Left ventricle myocardium superior (tissue), 1 donor: ENCODE measurements at places on chromosomes 6 and 20.

GRCh38 chr6:74626288-74626687 is 579.6 kb downstream of the COL12A1 start:
- no peak for DNase-seq

DNA sequence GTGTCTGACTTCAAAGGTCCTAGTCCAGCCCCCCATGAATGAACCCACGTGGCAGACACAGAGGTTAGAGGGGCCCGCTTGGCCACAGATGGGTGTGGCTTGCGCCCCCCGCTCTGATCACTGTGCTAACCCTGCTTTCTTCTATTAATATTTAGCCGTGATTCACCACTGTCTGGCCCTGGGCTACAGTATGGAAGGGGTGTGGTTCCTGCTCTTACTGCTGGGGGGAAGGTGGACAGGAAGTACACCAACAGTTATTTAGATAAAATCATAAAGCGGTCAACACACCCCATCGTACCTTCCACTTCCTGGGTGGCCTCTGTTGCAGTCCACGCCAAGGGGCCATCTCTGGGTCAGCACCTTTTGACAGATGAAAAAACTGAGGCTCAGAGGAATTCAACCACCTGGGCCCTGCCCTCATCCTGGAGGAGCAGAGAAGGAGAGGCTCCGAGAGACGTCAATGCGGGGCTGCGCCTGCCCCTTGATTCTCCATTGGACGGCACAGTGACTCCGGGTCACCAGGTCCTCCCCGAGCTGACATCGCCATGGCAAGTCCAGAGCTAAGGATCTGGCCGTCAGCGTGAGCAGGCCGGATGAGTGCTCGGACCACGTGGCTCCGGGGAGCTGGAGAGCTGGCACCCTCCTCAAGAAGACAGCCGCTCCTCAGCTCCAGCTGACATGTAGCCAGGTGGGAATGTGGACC is 206.3 kb downstream of the PREX1 start:
- no peak for DNase-seq

- DNase-seq = no peak
Observed at GRCh38 chr20:3134151-3134550, 25.5 kb downstream of the FASTKD5 start.

- peak; percentile 17 for DNase-seq
Observed at GRCh38 chr20:41364236-41364855, 2.3 kb downstream of the EMILIN3 start.

DNA sequence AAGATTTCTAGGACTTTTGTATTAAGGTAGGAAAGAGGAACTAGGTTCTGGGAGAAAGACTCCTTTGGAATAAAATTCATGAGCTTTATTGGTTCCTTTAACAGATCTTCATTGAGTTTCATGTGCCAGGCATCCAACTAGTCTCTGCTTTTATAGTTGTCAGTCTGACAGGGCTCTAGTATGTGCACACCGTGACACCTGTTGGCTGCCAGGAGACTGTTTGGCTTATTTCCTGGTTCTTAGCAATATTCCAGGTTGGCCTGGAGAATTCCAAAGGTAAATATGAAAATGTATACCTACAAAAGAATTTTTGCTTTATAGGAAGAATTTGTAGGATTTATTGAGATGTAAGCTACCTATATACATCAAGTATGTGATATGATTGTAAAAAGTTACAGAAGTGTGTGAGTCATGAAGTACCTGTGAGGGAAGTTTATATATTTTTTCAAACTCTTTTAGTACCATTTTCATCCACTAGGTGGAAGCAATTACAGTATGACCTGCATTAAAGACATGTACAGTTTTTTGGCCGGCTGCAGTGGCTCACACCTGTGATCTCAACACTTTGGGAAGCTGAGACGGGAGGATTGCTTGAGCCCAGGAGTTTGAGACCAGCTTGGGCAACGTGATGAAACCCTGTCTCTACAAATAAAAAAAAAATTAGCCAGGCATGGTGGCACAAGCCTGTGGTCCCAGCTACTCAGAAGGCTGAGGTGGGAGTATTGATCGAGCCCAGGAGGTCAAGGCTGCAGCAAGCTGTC is 35.2 kb downstream of the NDUFAF5 start:
- no peak for DNase-seq
